ENCODE measurements at places on chromosomes 2 and 18.
A peak's percentile ranks its signal among the peaks of the same experiment; 100 is the strongest.

DNA sequence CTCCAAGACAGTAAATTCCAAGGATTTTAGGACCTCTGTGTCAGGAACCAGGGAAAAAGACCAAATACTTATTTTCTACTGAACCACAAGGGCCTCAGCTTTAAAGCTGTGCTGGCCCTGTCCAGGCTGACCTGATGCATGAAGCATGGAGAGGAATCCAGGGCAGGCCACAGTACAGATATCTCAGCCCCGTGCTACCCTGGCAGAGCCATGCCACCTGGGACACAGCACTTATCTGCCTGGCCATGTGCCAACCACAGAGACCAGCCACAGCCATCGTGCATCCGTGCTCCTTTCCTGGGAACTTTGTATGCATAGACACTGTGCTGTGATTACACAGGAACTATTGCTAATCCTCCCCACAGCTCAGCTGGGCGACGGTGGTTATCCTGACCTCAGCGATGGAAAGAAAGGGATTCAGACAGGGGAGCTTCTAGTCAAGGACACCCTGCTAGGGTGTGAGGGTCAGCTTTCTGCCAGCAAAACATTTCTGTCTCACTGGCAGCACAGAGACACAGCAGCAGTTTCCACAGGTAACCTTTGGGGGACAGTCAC is 687.4 kb upstream of the ID2 start:
- no peak for DNase-seq

DNA sequence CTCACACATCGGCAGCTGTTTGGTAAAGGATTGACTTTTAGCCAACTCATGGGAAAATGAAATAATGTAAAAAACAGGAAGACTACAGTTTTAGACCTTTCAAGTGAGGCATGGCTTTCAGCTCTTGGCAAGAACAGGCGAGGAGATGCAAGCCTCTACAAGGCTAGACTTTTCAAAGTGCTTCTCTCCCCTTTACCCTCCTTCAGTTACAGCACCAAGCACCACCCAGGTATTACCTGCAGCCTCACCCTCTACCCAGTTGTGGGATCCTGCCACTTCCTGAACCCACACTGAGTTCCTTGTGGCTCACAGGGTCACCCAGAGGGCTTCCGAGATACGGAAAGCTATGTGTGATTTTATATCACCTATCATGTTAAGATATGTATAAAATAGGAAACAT is 14.7 kb downstream of the UGT1A10 start:
- DNase-seq: no peak

- no peak for DNase-seq
Measured at GRCh38 chr18:9086624-9087023, 15.9 kb upstream of the NDUFV2 start.

GRCh38 chr18:79092874-79093273 is 23.7 kb downstream of the ATP9B start:
- no peak for DNase-seq

GRCh38 chr2:147045113-147045512 is 799.7 kb upstream of the ACVR2A start:
- no peak for DNase-seq

GRCh38 chr18:45761512-45762114 is 37.6 kb downstream of the SLC14A1 start:
- no peak for DNase-seq

- no peak for DNase-seq
Measured at GRCh38 chr2:237411092-237411601, 2.8 kb downstream of the COL6A3 start.

DNA sequence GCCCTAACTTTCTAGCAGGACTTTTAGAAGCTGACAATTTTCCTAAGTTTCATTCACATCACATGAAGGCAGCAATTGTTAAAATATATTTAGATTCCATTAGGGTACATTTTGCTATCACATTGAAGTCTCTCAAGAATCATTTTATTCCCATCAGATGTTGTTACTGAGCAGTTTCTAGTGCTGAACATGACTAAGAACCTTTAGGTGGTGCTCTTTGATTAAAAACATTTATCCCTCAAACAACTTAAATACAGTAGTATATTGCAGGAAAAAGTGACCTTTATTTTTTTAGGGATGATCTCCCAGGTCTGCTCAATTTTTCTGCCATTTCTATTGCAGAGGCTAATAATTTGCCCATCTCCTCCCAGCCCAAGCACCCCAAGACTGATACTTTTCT is 22.9 kb upstream of the NARS1 start:
- DNase-seq: no peak

DNA sequence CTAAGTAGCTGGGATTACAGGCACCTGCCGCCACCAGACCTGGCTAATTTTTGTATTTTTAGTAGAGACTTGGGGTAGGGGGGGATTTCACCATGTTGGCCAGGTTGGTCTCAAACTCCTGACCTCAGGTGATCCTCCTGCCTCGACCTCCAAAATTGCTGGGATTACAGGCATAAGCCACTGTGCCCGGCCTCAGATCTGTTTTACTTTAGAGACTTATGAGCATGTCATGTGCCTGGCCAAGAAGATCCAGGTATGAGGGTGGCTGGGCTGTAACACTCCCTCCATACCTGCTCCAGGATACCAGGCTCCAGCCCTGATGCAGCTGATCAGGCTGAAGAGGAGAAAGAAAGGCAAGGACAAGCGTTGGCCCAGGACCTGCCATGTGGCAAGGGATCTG is 125.0 kb downstream of the LPIN1 start:
- DNase-seq: no peak

DNA sequence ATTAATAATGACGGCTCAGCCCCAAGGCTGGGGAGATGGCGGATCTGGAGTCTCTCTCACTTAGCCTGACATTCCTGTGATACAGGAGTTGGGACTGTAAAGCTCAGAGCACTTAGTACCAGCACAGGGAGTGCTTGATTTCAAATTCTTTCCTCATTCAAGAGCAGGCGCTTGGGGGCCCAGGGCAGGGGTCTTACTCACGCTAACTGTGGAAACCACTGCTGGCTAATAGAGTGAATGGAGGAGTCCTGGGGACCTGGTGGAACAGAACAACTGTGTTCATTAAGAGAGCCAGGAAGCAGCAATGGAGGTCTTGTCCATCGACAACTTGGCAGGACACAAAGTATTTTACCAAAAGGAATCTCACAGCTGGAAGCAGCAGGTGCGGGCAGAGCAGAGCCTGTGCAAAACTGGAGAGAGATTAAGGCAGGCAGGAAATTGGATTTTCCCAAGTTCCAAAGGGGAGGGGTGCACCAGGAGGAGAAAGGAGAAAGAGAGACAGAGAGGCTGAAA is 358.9 kb downstream of the TNS1 start:
- DNase-seq: no peak

DNA sequence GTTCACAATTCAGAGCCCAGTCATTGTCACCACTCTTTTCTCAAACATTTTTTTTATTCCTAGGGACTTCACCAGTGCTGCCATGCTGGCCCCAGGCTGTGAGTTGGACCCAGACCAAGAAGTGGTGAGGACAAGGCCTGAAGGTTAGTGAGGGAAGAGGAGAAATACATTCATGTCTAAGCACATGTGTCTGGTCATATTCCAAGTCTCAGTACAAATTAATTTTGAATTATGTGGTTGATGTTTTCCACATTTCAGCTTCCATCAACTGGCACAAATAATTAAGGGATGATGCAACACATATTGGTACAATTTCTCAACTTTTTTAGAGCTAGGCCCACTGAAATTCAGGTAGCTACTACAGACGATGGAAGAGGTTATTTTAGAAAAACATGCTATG is 106.6 kb upstream of the UPP2 start:
- DNase-seq: no peak

DNA sequence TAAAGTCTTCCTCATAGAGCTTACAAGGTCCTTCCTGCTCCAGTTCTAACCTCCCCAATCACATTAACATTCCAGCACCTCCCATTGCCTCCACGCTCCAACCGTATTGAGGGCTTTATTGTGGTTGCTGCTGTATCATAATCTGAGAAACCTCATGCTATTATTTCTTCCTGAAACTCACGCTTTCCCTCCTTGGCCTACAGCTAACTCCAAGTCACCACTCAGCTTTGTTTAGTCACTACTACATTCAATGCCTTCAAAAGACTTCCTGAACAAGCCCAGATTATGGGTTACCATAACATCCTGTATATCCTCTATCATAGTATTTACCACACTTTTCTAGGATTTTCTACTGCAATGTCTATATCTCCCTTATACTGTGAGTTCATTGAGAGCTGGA is 230.4 kb downstream of the IKZF2 start:
- DNase-seq: no peak

GRCh38 chr2:102294802-102295489 is 16.4 kb upstream of the IL1RL1 start:
- DNase-seq: no peak

DNA sequence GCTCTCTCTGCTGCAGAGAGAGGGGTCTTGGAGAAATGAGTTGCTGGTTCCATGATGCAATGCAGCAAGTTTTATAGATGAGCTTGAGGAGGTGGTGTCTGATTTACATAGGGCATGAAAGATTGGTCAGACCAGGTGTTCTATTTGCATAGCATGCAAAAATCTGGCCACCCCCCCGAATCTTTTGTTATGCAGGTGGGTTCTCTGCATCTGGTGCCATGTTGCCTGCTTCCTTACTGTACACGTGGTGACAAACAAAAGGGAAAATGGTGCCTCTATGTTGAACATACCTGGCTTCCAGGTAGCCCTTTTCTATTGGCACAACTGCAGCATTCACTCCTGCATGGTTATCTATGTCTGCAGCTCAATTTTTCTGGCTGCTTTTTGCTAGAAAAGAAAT is 169.4 kb downstream of the GALNT1 start:
- no peak for DNase-seq

- no peak for DNase-seq
Measured at GRCh38 chr18:13643261-13643751, 83.1 kb downstream of the FAM210A start.

DNA sequence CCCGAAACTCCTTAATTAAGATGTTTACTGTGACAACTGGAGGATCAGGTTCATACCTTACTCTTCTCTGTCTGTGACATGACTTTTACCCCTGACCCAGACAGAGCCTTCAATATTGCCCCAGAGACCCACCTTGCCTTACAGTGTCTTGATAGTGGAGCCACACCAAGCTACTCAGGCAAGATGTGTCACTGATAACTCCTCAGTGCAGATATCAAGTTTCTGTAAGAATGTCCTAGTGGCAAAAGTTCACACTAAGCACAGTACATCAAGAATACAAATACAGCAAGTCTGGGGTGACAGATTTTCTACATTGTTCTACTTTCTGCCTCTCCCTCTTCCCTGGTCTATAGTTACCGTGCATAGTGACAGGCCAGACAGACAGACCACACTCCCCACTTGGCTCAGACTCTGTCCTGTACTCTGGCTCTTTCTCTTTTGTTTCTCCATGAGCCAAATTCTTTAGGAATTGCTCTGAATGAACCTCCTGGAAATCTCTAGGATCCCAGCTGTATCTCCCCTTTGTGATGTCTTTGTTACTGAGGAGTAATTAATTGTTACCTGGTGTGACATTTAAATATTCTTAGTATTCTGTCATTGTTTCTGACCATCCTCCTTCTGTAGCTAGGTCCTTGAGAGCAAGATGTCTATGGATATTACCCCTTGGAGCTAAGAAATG is 24.1 kb upstream of the APOB start:
- no peak for DNase-seq

- DNase-seq: no peak
Measured at GRCh38 chr2:156064540-156064939, 268.0 kb downstream of the NR4A2 start.

GRCh38 chr2:88212251-88212790 is 42.2 kb downstream of the THNSL2 start:
- DNase-seq: no peak

DNA sequence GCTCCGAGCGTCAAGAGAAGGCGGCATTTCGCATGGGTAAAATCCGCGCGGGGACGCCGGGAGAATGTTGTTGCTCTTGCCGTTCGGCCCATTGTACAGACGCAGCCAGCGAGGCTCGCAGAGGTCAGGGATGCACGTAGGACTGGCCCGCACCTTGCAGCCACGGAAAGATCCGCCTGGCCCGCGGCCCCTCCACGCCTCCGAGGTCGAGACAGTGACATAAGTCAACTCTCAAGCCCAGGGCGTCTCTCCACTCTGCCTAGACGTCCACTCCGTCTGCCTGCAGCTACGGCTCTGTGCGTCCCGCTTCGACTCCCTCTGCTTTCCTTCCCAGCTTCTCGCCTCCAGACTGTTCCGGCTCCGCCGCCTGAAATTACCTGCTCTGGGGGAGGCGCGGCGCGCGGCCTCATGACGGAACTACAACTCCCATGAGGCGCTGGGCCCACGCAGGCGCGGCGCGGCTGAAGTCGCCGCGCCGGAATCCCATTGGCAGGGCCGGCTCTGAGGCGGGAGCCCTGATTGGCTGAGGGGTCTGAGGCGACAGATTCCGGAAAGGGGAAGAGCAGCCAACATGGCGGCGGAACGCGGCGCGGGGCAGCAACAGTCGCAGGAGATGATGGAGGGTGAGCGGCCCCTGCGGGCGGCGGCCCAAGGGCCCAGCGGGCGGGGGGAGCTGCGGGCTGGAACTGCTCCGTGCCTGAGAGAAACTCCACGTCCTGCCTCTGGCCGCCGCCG is at the start of gene PPP1R7:
PPP1R7 (plus strand) TSS at position 543 of the 735 bp plus-strand sequence; CDS start at position 572, 29 bp downstream.
- DNase-seq: peak; percentile 94

DNA sequence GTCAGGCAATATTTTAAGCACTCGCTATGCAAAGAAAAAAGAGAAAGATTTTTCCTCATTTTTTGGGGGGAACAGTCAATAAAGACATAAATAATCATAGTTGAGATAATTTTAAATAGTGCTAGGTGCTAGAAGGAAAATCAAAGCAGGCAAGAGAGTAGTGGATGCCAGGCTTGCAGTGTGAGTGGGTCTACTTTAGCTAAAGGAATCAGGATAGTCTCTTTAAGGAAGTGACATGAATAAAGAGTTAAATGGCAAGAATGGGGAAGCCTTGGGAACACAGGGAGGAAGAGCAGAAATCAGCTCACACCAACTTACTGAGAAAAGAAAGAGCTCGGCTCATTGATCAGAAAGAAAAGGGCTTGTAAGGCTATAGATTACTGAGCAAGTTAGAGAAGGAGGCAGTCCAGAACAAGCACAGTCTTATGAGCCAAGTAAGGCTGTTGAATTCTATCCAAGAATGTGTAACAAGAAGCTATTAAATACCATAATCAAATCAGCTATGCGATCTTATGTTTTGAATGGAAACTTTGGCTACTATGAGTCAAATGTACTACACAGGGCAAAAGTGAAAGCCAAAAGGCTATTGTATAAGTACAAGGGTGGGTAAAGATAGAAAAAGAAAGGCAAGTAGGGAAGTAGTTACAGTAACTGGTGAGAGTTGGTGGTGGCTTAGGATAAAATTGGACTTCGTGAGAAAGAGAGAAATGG is 833.8 kb upstream of the PIK3C3 start:
- no peak for DNase-seq

- DNase-seq: no peak
Measured at GRCh38 chr2:168928113-168928831, 27.2 kb downstream of the G6PC2 start.

All from T-helper 22 cell (primary cell).